ENCODE measurements at places on chromosomes 6 and 20. TPM values are rescaled to one million over a fixed set of nuclear protein-coding genes. Genes with fewer than 3 reads are reported as not detected.

GRCh38 chr6:4804095-4804494 is 27.9 kb downstream of the CDYL start:
- H3K27me3 ChIP-seq: no peaks in the 10 kb centered on the region
- no peaks in the 10 kb centered on the region for H3K36me3 ChIP-seq
- no peak overlapping the region for H3K4me3 ChIP-seq
- H3K27ac ChIP-seq: no peak overlapping the region

DNA sequence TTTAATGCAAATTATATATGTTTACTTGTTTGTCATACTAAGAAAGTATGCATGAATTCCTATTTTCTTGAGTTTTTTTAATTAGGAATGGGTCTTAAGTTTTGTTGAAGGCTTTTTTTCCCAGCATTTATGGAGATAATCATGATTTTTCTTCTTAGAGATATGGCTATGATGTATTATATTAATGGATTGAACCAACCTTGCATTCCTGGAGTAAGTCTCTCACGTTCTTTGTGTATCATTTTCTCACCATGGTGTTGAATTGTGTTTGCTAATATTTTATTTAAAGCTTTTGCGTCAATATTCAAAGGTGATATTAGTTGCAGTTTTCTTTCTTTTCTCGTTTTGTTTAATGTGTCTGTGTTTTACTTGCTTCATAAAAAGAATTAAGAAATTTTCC is 48.4 kb upstream of the SLC35D3 start:
- no peaks in the 10 kb centered on the region for H3K27me3 ChIP-seq
- H3K36me3 ChIP-seq: peaks cover 11% of the 10 kb centered on the region
- H3K27ac ChIP-seq: no peak overlapping the region
- H3K4me3 ChIP-seq: no peak overlapping the region
- no peaks in the 10 kb centered on the region for H3K4me1 ChIP-seq
- DNase-seq: peak; percentile 14

DNA sequence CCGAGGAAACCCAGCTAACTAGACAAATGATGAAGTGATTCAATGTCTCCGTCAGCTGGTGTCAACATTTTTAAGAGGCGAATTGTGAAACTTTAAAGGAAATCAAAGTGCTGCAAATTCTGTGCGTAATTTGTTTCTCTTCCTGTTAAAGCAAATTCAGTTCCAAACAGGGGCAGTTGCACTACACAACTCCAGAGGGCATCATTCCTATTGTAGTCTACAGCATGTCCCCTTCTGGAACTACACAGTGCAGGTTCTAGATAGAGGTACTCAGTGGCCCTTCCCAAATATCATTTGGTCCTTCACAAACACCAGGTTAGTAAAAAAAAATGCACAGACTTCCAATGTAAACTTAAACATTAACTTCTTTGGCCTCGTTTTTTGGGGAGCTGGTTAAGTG is 38.3 kb upstream of the SMLR1 start:
- H3K36me3 ChIP-seq: no peaks in the 10 kb centered on the region
- no peaks in the 10 kb centered on the region for H3K4me1 ChIP-seq
- H3K27ac ChIP-seq: no peak overlapping the region
- no peak overlapping the region for H3K4me3 ChIP-seq
- DNase-seq: no peak

DNA sequence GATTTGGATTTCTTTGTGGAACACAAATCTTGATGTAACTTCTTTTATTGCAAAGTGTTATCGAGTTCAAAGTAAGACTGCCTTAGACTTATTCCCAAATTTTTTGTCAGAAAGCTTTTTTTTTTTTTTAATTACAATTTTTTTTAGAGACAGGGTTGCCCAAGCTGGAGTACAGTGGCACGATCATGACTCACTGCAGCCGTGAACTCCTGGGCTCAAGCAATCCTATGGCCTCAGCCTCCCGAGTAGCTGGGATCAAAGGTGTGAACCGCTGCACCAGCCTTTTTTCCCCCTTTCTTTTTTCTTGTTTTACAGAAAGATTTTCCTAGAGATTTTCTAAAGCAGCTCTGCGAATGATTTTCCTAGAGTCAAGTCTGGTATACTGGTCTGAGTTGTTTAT is 2.8 kb downstream of the RIOK1 start:
- DNase-seq: peak; percentile 68
- peaks cover 54% of the 10 kb centered on the region for H3K36me3 ChIP-seq
- H3K27ac ChIP-seq: peak overlapping the region; percentile 7
- peaks cover 38% of the 10 kb centered on the region for H3K4me1 ChIP-seq
- no peaks in the 10 kb centered on the region for H3K27me3 ChIP-seq

EPHA7 gene
- total RNA-seq: not detected

NKX2-4 gene
- not detected for total RNA-seq

SCUBE3 gene
- total RNA-seq: not detected

PLCB1 gene
- total RNA-seq: 8.2 TPM

Measured in MCF 10A (cell line).